ENCODE measurements at places on chromosomes 5 and 9. TPM values are rescaled to one million over a fixed set of nuclear protein-coding genes. Genes with fewer than 3 reads are reported as not detected.

Gene AJM1
- 1.00 TPM for polyA plus RNA-seq

Gene SLC6A7
- 0.12 TPM for polyA plus RNA-seq

Gene NR2F1
- polyA plus RNA-seq = 220 TPM

Gene MARCHF3
- polyA plus RNA-seq = 8.0 TPM

Gene PLPPR1
- 18.5 TPM for polyA plus RNA-seq

Gene SPATA31A7
- polyA plus RNA-seq = 0.35 TPM

Gene SPATA31D4
- not detected for polyA plus RNA-seq

DNA sequence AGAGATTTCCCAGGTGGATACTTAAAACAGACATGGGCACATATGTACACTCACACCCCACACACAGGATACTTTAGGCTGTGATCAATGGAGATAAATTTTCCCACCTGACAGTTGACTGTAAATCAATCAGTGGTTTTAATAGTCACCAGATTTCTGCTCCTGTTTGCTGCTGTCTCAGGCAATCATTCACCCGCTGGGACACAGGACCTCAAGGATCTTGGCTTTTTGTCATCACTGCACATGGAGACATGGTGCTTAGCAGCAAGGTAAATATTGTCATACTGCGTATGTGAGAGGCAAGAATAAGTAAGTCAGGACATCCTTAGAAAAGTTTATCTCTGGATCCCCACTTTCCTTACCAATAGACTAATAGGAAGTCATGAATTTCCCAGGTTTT is 60.8 kb upstream of the KLF9 start:
- peak; percentile 14 for DNase-seq

DNA sequence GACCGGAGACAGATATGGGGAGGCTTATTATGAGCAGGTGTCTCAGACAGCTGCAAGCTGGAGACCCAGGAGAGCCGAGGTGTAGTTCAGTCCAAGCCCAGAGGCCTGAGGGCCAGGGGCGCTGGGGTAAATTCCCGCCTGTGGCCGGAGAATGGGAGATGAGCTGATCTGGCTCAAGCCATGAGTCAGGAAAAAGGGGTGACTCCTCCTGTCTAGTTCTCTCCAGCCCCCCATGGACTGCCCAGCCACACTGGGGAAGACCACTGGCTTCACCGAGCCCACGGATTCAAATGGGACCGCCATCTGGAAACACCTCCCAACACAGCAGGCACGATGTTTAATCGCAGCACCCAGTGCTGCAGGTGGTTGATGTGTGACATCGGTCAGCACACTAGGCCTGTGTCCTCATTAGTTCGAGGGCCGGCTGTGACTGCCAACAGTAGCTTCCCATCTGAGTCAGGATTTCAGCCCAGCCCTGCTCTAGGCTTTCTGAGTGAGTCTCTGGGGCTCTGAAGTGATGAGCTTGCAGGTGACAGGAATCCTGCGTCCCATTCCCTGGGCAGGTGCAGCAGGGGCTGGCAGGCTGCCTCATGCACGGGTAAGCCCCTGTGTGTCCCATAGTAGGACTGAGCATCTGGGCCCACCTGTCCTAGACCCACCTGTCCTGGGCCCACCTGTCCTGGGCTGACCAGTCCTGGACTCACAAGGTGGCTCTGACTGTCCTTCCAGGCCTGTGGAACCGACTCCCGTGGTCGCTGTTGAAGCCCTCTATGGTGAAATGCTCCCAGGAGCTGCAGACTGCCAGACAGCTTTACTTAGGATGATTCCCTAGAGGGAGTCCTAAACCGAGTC is 49.7 kb downstream of the AHRR start:
- no peak for DNase-seq

GRCh38 chr9:2208465-2208864 is 193.3 kb downstream of the SMARCA2 start:
- DNase-seq = no peak

DNA sequence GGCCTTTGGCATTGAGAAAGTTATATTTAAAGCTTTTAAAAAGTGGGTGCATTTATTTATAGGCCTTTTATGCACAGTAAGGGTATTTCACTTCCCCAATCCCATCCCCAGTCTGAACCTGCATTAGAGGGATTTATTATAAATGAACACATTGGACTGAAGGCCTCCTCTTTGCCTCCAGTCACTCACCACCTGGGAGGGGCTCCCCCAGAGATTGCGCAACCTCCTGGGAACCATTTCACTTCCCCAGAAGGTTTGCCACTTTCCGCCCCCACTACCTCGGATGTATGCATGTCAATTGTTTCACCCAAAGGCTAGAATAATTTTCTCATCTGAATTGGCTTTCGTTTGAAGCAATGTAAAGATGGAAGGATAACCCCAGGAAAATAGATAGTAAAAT is 29.8 kb upstream of the VCAN start:
- DNase-seq = no peak

- DNase-seq = no peak
These were observed 9.1 kb upstream of the CDC42SE2 start for GRCh38 chr5:131254741-131255140.

- no peak for DNase-seq
These were observed 961.3 kb upstream of the CTNND2 start for GRCh38 chr5:12865529-12865928.

DNA sequence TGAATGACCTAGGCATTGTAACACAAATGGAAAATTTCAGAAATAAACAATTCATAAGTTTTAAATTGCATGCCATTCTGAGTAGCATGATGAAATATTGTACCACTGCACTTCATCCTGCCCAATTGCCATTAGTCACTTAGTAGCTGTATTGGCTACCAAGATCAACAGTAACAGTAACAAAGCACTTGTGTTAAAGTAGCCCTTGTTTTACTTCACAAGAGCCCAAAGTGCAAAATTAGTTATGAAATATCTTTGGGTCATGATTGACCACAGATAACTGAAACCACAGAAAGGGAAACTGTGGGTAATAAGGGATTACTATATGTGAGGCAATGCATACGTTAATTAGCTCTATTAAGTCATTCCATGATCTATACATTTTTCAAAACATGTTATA is 33.3 kb upstream of the RORB start:
- no peak for DNase-seq

GRCh38 chr5:72790186-72790585 is 26.3 kb upstream of the TNPO1 start:
- DNase-seq = no peak
